NB4 (cell line): ENCODE measurements at places on chromosomes 6 and 20.

DNA sequence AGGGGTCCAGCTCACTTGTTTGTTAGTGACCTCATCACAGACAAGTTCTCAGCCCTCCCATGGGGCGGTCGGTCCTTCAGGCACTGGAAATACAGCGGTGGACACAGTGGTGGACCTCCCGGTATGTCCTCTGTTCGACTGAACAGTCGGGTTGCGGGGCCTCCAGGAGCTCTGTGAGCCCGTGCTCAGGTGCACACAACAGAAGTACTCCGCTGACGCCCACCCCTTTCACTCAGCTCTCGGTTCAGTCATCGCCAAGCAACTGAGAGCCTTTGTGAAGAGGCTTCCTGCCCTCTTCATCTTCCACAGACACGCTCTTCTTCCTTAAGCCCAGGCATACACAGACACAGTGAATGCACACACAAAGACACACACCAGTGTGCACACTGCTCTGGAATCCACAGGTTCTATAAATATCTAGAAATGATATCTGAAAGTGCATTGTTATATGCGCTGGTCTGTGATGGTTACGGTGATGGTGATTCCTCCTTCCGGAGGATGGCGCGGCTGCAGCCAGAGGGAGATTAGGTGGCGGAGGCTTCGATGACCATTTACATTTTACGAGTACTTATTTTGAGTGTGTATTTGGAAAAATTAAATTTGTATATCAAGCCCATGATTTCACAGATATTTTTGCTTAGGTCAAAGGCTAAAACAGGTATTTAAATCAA is 46.8 kb upstream of the BHLHE23 start:
- no peak for DNase-seq

- DNase-seq = no peak
Observed at GRCh38 chr6:127191716-127192115, 73.2 kb downstream of the RSPO3 start.

DNA sequence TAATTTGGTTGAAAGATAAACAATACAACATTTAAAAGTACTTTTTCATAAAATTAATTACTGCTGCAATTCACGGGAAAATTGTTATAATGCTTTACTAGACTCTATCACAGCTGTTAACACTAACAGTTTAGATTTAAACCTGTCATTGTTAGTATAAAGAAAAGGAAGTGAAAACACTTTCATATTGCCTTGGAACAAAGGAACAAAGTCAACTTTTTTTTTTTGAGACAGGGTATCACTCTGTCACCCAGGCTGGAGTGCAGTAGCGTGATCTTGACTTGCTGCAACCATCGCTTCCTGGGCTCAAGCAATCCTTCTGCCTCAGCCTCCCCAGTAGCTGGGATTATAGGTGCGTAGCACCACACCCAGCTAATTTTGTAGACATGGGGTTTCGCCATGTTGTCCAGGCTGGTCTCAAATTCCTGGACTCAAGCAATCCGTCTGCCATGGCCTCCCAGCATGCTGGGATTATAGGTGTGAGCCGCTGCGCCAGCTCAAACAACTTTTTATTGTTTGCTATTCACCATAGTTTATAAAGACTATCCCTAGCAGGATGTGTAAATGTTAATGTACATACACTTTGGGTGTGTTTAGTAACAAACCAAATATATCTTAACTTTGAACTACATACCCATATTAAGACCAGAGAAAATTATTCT is 22.1 kb downstream of the SLC35A1 start:
- DNase-seq = no peak

- DNase-seq = no peak
Observed at GRCh38 chr6:49333345-49334125, 129.5 kb downstream of the MMUT start.
